Activated CD8-positive, alpha-beta memory T cell treated with anti-CD3 and anti-CD28 coated beads for 48 hours (primary cell): ENCODE measurements at places on chromosomes 7 and 10.

GRCh38 chr7:21722371-21722770 is 179.5 kb downstream of the DNAH11 start:
- DNase-seq, result no peak

- no peak for DNase-seq
Observed at GRCh38 chr7:40525764-40526163, 391.0 kb downstream of the SUGCT start.

DNA sequence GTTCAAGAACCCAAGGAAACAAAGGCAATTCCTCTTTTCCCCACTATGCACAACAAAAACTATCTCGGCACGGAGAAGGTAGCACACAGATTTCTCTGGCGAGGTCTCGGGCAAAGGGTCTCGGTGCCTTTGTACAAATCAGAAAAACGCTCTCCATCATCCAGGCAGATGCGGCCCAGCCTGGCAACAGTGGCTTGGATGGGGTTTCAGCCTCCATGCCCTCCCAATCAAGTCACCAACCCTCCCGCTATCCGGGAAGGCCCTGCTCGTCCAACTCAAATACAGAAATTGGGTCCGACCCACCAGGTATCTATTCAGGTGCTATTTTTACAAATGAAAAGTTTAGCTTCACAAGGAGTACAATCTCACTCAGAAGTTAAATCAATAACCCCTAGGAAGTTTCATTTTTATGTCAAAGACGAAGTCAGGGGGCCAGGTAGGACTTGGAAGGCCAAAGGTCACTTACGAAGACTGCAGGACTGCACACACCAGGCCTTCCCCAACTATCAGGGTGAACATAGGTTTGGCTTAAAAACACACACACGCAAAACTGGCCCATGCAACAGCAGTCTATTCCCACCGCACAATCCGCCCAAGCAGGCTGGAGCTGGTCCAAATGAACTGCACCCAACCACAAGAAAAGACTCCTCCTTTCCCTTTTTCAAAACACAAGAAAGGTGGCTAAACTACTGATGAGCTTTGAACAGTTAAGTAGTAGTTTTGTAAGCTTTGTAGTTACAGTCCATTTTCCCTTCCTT is 43.0 kb downstream of the GNA12 start:
- no peak for DNase-seq

DNA sequence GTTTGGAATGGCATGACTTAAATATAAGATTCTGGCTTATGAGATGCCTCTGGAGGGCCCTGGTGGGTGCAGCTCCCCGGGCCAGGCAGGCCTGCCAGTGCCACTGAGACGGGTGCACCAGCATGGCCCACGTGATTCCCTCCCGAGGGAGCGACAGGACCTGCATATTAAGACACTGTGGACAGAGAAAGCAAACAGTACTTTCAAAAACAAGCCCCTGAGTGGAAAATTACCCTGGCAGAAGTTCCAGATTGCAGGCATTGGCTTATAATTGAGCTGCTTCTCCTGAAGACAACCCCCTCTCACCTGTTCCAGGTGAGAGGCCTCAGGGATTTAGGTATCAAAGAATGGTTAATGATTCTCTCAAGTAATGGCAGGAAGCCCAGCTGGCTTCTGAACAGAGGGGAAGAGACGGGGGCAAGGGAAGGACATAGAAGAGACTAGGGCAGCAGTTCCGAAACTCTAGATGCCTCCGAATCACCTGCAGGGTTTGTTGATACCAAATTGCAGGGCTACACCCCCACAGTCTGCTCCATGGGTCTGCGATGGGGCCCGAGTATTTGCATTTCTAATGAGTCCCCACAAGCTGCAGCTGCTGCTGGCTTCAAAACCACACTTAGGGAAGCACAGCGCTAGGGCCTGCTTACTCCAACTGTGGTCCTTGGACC is 66.0 kb upstream of the DOCK1 start:
- no peak for DNase-seq

DNA sequence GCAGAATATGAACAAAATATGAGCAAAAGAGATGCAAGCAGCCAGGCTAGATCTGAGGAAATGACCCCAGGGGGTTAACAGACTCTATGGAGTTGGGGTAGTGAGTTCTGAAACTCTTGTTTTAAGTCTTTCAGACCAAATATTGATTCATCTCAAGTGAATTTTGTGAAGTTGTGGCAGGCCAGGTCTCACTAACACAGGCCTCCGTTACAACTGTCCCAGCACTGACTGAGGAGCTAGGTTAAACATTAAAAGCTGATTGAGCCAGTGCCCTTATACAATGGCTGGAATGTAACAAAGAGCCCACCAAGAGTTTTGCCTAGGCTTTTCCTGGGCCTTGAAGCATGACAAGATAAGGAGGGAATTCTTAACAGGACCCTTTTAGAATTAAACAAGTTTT is 192.3 kb upstream of the STK17A start:
- DNase-seq, result no peak

DNA sequence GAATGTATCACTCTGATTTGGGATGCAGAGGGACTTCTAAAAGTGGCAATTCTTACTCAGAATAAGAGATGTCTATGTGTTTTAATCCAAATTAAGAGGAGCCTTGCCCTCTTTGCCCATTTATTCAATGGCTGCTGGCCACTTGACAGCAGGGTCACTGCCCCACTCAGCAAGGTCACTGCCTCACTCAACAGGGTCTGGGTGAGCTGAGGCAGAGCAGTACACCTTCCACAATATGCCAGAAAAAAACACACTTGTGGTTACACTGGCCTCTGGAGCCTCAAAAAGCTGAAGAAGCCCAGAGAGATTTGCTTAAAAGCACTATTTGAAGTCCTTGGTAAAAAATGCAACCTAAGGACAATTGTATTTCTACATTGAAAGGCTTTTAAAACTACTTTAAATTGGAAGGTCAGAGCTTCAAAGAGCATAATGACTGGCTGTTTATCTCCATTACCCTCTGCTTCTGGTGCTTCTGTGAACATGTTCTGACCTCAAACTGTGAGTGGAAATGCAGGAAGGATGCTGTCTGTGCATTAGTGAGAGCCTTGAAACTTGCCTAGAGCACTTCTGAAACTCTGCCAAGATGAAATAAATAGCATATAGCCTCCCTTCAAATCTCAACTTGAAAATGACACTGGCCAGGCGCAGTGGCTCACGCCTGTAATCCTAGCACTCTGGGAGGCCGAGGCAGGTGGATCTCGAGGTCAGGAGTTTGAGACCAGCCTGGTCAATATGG is 35.1 kb upstream of the WIPF3 start:
- DNase-seq, result no peak

DNA sequence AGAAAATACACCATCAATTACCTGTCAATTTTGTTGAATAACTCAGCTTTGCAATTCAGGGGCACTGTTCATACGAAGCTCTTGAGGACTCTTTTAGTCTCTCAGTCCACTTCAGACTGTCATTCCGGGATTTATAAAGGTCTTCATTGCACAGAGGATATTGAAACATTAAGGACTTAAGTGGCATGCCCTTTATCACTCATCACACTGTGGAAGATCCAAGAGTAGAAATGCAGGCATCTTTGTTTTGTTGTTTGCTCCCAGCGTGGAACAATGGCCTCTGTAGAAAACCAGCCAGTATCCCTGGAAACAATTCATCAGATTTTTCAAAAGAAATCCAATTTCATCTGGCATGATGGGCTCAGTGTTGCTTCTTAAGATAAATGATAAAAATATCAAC is 66.3 kb upstream of the LRGUK start:
- no peak for DNase-seq

DNA sequence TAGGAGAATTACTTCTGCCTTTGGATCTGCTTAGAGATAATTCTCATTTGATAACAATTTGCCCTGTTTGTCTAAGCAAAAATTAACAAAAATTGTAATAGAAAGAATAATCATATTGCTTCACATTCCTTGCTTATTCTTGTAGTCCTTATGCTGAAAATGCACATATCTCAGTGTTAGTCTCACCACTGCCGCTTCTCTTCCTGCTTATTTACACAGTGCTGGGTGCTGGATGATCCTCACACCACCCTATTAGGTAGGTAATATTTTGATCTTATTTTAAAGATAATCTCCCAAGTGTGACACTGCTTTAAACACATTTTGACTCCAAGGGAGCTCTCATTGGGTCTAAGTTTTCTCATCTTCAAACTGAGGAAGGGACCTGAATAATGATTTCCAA is 46.0 kb downstream of the ABCA13 start:
- no peak for DNase-seq

DNA sequence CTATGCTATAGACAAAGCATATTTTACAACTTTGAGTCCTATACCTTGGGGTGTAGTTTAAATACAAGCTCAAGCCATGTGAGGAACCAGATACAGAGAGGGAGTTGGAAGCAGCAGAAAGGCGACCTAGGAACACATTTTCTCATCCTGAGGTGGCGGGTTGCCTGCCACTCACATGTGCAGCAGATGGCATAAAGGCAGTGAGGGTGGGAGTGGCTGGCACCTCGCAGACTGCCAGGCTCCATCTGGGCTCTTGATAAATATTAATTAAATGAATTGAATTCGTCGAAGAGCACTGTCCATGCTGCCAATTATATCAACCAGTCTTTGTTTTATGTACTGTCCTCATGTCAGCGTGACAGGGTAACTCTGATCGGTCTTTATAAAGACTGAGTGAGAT is 79.0 kb upstream of the SEMA3C start:
- no peak for DNase-seq

GRCh38 chr7:18872344-18872743 is 245.1 kb downstream of the TWIST1 start:
- DNase-seq, result no peak

- no peak for DNase-seq
Observed at GRCh38 chr7:5442757-5443305, 19.2 kb upstream of the TNRC18 start.

DNA sequence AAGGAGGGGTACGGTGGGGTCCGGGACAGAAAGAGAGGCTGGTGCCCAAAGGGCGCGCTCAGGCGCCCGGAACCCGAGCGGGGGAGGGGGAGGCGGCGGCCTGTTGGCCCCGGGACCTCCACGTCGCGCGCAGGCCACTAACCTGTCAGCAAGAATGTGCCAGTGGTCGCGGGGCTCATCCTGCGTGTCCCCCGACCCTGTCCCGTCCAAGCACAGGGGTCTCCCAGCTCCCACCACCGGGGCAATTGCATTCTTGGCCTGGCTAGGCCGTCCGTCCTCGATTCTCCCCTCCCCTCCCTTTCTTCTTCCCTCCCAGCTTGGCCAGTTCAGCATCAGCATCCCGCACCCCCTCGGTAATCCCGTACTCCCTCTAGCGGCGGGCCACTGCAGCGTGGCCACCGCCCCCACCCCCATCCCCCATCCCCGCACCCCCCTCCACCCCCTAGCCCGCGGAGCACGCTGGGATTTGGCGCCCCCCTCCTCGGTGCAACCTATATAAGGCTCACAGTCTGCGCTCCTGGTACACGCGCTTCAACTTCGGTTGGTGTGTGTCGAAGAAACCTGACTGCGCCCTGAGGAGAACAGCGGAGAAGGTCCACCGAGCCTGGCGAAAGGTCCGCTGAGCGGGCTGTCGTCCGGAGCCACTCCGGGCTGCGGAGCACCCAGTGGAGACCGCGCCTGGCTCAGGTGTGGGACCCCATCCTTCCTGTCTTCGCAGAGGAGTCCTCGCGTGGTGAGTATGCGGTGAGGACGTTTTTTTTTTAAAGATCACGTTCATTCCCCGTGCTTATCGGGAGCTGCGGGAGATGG is at the start of gene SGCE:
TSS of gene SGCE (minus strand) at position 286 of the 810 bp plus-strand sequence. CDS start at position 251, 35 bp downstream.
- no peak for DNase-seq

DNA sequence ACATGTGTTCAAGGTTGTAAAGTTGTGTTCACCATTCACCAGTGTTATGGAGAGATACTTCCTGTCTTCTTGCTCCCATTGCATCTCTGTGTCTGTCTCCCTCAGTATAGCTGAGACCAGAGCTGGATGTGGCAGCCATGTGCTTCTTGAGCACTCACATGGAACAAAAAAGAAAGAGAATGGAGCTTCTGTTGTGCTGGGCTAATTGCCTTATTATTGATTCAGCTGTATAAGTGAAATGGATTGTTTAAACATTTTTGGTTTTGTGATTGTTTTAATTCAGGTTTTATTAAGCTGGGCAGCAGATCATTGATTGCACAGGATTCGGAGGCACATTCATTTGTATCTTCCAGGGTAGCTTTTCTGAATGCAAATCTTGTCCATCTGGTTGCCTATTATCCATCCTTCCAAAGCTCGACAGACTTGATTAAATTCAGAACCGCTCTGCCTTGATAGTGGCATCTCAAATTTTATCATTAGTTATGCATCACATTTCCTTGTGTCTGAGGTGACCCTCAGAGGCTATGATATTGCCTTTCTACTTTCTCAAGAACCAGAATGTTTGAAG is 119.9 kb downstream of the CCNY start:
- DNase-seq, result no peak

DNA sequence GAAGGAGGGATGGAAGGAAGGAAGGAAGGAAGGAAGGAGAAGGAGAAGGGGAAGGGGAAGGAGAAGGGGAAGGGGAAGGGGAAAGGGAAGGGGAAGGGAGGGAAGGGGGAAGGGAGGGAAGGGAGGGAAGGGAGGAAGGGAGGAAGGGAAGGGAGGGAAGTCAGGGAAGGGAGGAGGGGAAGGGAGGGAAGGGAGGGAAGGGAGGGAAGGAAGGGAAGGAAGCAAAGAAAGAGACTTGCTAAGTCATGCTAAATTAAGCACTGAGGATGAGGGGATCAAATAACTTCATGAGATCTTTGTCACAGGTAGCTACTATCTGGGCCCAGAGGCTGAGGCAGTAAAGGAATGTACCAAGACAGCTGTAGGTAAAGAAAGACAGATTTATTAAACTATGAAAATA is 116.4 kb downstream of the TRIL start:
- no peak for DNase-seq

GRCh38 chr10:63627881-63628296 is 106.7 kb downstream of the REEP3 start:
- no peak for DNase-seq

GRCh38 chr10:111836571-111836970 is 347.0 kb downstream of the GPAM start:
- no peak for DNase-seq
